ENCODE measurements at places on chromosomes 7 and 10.
A peak's percentile ranks its signal among the peaks of the same experiment; 100 is the strongest.

DNA sequence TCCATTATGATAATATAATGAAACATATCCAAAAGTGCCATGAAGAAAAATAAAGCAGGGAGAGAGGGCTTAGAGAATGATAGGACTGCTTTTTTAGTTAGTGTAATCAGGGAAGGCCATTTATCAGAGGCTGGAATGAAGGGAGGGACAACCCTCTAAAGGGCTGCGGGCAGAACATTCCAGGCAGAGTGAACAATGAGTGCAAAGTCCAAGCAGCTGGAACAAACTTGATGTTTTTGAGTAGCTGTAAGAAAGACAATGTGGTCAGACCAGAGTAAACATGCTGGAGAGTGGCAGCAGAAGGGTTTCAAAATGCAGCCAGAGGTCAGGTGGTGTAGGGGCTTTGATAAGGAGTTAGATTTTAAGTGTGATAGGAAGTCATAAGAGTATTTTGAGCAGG is 65.6 kb upstream of the CCDC6 start:
- DNase-seq: peak; percentile 37

- DNase-seq: no peak
Measured at GRCh38 chr7:80309971-80310549, 175.4 kb downstream of the GNAI1 start.

- DNase-seq: no peak
Measured at GRCh38 chr10:104429846-104430245, 76.2 kb downstream of the CFAP58 start.

GRCh38 chr10:121310151-121310711 is 288.0 kb downstream of the FGFR2 start:
- peak; percentile 50 for DNase-seq

- no peak for DNase-seq
Measured at GRCh38 chr7:22666732-22667131, 60.3 kb upstream of the IL6 start.

DNA sequence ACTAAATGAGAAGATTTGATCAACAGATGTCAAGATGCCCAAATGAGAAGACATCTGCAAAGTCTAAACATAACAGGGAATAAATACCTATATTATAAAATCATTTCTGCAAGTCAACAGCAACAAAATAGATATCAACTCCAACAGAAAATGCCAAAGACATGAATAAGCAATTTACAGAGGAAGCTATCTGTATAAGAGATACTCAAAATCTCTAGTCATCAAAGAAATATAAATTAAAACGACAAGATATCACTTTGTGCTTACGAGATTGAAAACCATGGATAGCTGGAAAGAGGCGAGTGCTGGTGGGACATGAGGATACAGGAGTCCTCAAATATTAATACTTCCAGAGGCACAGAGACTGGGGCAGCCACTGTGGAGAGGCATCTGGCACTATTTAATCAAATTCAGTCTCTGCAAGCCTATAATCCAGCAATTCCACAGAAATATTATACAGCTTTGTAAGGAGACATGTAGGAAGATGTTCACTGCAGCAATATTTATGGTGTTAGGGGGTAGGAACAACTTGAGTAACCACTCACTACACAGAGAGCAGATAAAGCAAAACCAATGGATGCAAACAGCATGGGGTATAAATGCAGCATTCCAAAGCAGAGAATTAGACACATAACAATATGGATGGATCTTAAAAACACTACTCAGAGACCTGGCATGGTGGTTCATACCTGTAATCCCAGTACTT is 4.8 kb downstream of the DNMBP start:
- DNase-seq: no peak

DNA sequence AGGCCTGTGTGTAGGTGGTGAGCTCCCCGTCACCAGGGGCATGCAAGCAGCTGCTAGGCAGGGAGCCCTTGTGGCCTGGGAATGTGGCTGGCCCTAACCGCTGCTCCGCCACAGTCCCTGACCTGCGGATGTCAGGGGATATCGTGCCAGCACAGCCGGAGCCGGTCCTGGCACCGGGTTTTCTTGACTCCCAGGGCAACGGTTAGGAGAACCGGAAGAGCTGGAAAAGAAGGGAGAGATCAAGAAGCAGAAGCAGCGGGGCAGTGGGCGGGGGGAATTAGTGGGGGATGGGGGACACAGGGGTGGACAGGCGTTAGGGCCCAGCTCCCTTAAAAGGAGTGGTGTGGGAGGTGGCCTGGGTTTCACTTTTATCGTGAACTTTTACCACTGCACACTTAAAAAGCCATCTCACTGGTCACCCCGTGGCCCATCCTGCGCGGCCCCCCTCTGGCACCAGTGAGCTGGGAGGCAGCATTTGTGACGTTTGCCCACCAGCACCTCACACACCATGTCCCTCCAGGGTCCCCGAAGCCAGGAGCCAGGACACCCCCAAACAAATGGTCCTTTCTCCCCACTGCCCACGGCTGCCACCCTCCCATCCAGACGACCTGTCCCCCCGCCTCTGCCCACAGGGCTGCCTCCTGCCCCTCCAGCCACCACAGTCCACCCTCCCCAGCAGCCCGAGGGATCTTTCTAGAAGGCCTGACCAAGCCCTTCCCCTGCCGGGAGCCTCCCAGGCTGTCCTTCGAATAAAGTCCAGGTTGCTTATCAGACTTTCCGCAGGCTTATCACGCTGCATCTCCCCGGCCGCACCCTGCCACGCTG is 1.8 kb upstream of the MICALL2 start:
- no peak for DNase-seq

DNA sequence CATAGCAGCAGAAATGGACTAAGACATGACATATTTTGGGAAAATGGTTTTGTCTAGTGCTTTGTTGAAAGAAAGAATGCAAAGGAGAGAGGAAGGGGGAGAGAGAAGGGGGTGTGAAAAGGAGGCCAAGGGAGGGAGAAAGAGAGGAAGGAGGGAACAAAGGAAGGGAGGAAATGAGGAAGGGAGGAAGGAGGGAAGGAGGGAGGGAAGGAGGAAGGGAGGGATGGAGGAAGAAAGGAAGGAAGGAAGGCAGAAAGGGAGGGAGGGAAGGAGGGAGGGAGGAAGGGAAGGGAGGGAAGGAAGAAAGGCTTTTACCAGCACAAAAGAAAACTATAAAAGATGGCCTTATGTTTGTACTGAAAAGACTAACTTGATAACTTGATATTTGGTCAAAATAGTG is 65.1 kb upstream of the ST8SIA6 start:
- no peak for DNase-seq

- DNase-seq: no peak
Measured at GRCh38 chr10:21427804-21428481, 97.5 kb downstream of the SKIDA1 start.

DNA sequence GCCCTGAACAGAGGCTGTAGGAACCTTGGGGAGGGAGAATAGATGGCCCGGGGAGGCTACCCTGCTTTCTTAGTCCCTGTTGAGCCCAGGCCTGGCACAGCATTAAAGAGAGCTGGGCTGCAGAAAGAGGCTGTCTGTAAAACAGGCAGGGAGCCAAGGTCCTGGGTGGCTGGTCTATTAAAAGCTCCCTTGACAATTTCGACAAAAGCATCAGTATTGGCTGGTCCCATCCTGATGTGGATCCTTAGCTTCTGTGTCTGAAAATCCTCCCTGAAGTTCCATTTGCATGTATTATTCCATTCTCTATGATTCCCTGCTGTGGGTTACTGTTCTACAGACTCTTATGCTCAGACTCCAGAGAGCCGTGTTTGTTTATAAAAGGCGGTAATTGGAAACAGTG is 158.5 kb downstream of the GALNT17 start:
- no peak for DNase-seq

GRCh38 chr7:64907641-64908326 is 4.7 kb downstream of the ZNF273 start:
- no peak for DNase-seq

- DNase-seq: no peak
Measured at GRCh38 chr7:74175340-74175739, 1.2 kb downstream of the EIF4H start.

DNA sequence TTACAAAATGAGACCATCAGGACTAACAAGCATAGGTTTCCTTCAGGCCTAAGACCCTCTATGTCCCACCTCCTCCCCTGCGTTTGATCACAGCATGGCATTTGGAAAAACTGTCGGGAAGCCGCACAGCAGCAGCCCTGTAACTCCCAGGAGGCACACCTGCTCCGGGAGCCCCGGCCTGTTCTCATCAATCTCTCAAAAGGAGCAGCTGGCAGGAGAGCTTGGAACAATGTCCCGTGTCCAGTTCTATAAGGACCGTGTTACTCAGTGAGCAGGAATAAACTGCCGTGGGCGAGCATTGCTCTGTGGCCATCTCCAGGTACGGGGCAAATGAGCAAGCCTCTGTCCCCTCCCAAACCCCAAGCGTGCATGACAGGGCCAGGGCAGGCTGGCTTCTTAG is 236.9 kb downstream of the SFMBT2 start:
- DNase-seq: no peak

GRCh38 chr7:78101076-78101475 is 302.5 kb downstream of the PHTF2 start:
- no peak for DNase-seq

GRCh38 chr10:3559527-3559926 is 225.5 kb downstream of the KLF6 start:
- no peak for DNase-seq

GRCh38 chr7:138607216-138608126 is 93.7 kb downstream of the SVOPL start:
- DNase-seq: no peak

DNA sequence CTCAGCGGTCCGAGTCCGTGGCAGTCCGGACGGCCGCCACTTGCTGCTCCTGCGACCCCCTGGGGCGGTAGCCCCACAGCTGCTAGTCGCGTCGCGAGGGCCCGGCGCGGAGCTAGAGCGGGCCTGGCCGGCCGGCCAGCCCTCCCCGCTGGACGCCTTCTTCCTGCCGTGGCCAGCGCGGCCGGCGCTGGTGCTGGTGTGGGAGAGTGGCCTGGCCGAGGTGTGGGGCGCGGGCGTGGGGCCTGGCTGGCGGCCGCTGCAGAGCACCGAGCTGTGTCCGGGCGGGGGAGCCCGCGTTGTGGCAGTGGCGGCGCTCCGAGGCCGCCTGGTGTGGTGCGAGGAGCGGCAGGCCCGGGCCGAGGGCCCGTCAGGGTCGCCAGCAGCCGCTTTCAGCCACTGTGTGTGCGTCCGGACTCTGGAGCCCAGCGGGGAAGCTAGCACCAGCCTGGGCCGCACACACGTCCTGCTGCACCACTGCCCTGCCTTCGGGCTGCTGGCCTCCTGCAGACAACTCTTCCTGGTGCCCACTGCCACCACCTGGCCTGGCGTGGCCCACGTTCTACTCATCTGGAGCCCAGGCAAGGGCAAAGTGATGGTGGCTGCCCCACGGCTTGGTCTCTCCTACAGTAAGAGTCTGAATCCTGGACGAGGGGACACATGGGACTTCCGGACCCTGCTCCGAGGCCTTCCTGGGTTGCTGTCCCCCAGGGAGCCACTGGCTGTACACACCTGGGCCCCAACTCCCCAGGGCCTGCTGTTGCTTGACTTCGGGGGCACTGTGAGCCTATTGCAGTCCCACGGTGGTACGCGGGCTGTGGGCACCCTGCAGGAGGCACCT is 631 bp downstream of the HPS6 start:
- DNase-seq: peak; percentile 42

DNA sequence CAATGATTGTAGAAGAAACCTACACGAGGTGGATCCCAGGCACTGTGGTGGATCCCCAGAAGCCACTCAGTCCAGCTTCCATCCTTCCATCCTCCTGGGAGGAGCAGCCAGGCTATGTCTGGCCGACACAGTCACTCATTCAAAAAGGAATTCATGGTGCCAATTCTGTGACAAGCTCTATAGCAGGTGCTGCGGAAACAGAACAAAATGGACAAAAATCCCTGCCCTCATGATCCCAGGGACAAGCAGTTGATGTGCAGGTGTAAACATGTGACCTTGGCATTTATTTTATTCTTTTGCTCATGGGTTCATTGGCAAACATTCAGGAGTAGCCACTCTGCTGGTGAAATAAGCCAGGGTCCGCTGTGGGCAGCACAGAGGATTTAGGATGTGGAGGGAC is 49.2 kb upstream of the FGFR2 start:
- DNase-seq: no peak

GRCh38 chr7:151129960-151130591 is 37.4 kb downstream of the GBX1 start:
- DNase-seq: no peak

GRCh38 chr10:115606086-115606485 is 512.9 kb downstream of the ATRNL1 start:
- no peak for DNase-seq

DNA sequence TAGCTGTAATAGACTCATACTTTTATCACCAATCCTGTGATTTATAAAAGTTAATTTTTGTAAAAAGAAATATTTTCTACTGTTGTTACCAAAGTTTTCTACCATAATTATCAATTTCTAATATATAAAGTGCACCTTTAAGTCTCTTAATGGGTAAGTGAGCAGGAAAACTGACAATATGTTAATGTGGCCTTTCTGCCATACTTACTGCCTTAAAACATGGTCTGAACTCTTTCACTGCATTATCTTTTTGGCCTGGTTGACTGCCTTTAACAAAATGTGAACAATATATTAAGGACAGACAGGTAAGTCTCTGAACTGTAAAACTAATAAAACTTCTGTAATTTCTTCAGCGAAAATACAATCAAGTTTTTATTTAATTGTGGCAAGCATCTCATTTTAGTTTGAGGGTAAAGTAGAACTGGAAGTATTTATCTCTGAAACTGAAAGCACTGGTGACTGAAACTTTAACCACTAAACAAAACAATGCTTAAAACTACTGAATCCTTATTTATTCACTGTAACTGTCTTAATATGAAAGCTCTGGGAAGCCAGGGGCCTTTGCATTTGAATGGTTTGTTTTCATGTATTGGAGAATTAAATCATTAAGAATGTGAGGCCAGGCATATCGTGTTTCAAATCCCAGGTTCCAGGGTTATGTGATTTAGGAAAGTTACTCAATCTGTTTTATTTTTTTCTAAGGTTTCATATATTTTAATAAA is 948.8 kb upstream of the POT1 start:
- no peak for DNase-seq

DNA sequence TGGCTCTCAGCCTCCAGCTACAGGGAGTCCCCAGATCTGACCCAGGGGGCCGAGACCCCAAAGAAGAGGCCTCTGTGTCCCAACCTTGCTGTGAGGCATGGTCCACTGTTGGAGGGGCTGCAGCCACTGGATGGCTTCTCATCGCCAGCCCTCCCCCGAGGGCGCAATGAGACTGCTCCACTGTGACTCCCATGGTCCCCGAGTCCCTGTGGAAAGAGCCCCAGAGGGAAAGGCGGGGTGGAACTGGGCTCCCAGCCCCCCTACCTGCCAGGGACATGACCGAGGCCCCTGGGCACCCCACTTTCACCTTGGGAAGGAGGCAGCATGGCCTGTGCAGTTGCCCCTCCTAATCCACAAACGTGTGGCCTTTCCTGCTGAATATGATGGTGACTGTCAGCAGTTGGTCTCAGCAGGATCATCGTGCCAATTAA is 33.5 kb upstream of the RET start:
- no peak for DNase-seq
